ENCODE measurements at places on chromosomes 16 and 17. TPM values are rescaled to one million over a fixed set of nuclear protein-coding genes. Genes with fewer than 3 reads are reported as not detected.
A peak's percentile ranks its signal among the peaks of the same experiment; 100 is the strongest.

DNA sequence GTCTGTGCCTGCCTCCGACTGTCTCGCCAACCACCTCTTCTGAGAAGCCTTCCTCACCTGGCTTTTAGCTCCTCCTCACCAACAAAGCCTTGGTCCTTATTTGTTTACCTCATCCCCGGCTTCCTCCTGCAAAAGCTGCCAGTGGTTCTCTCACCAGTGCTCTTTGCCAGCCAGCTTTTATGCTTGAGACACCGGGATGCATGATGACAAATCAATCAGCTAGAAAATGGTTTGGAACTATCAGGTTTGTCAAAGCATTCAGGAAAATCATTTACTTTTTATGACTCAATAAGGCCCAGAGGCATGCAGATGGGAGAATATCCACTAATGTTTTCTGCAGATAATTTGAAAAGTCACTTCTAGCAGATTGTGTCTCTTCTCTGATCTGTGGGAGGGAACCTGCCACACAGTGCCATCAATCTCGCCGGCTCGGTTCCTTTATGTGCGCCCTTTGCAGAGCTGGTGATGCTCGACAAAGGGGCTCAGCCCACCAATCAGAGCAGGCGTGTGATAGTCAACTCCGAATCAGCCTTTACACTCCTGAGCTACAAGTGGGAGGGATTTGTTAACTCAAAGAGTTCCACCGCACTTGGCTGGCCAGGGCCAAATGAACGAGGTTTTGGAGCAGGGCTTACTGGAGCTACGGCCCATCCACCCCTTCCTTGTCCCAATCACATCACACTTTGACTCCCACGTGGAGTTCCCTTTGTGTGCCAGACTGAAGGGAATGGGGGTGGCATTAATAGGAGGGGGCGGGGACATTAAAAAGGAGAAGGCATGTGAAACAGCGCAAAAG lies 85.8 kb downstream of the MRC2 start:
- H3K36me3 ChIP-seq: peaks cover 13% of the 10 kb centered on the region
- H3K4me3 ChIP-seq: no peak overlapping the region
- H3K27me3 ChIP-seq: no peaks in the 10 kb centered on the region
- H3K27ac ChIP-seq: no peak overlapping the region

DNA sequence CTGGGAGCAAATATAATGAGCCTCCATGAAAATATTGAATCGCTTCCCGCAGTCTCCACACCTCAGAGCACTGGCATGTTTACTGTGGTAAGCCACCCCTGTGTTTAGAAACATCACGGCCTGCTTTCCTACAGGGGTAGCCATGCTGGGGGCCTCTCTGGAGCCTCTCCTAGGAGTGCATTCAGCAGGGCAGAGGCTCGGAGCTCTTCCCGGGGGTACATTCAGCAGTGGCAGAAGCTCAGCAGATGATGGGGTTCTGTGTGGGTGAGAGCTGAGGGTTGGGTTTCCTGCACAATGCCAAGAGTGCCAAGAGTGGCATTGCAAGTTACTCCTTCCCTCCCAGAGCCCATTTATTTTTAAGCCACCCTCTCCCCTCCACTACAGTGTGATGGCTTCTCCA lies 386.6 kb downstream of the SEC14L1 start:
- no peak overlapping the region for H3K27ac ChIP-seq
- H3K36me3 ChIP-seq: peaks cover 23% of the 10 kb centered on the region
- H3K27me3 ChIP-seq: peaks cover 44% of the 10 kb centered on the region
- no peak overlapping the region for H3K4me3 ChIP-seq
- no peak for DNase-seq

KRT12 gene
- not detected for total RNA-seq

CD300E gene
- total RNA-seq: not detected

DNA sequence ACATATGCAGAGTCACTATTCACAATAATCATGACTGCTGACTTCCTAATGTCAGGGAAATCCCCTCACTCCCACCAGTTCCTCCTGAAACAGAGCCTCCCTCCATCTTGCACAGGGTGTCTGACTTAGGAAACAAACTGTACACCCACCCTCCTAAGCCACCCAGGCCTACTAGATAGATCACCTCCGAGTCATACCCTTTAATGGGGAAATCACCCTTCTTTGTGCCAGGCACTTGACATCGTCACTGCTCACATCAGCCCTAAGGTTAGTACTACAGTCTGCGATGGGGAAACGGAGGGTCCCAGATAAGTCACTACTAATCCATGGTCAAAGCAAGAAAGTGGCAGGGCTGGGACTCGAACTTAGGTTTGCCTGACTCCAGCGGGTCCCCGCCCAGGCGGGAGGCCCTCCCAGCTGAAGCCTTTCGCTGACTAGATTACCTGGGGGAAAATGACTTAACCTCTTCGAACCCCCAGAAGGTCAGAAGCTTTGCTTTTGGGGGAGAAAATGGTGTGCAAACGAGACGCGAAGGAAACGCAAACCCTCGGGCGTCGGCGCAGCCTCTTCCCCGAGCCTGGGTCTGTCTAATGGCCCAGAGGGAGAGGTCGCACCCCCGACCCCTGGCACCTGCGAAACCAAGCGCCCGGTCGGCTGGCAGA lies 3.4 kb upstream of the MLLT6 start:
- peaks cover 91% of the 10 kb centered on the region for H3K27me3 ChIP-seq
- H3K4me3 ChIP-seq: peak overlapping the region; percentile 71
- H3K36me3 ChIP-seq: no peaks in the 10 kb centered on the region
- no peak for DNase-seq
- no peak overlapping the region for H3K27ac ChIP-seq
- peaks cover 41% of the 10 kb centered on the region for H3K4me1 ChIP-seq

All from WTC11 (cell line).